Adipose tissue (tissue), 3 donors: ENCODE measurements at places on chromosomes 12 and 14. TPM values are rescaled to one million over a fixed set of nuclear protein-coding genes. Genes with fewer than 3 reads are reported as not detected.

Gene HCFC2
- 5.8 TPM for polyA plus RNA-seq

Gene TTC9
- 0.56 TPM for polyA plus RNA-seq

Gene IFNG-AS1
- not detected for polyA plus RNA-seq

Gene GPATCH2L
- polyA plus RNA-seq = 5.6 TPM

Gene HOXC12
- polyA plus RNA-seq = not detected

Gene RAB3IP
- 1.9 TPM for polyA plus RNA-seq

Gene RAPGEF3
- polyA plus RNA-seq = 239 TPM

Gene VWF
- polyA plus RNA-seq = 130 TPM

Gene TEX52
- polyA plus RNA-seq = not detected

Gene PLEK2
- polyA plus RNA-seq = 1.8 TPM

Gene C12orf54
- not detected for polyA plus RNA-seq

Gene WASHC3
- 64.1 TPM for polyA plus RNA-seq

Gene LBHD2
- polyA plus RNA-seq = 1.2 TPM

Gene PCNX4
- polyA plus RNA-seq = 10.0 TPM

Gene C14orf180
- 9.5 TPM for polyA plus RNA-seq

Gene GUCY2C
- not detected for polyA plus RNA-seq

Gene RNF31
- polyA plus RNA-seq = 36.9 TPM

Gene KLRG1
- polyA plus RNA-seq = 4.2 TPM

Gene KRT6A
- polyA plus RNA-seq = not detected

Gene HOXC4
- polyA plus RNA-seq = 5.6 TPM

Gene IAPP
- polyA plus RNA-seq = 126 TPM

Gene CD27
- polyA plus RNA-seq = 0.82 TPM

Gene FAM186B
- 1.7 TPM for polyA plus RNA-seq

Gene OR4N2
- polyA plus RNA-seq = not detected

Gene PEBP1
- polyA plus RNA-seq = 331 TPM

Gene NPFF
- 2.6 TPM for polyA plus RNA-seq

Gene GPR137C
- polyA plus RNA-seq = 0.45 TPM

Gene MOAP1
- 14.7 TPM for polyA plus RNA-seq

Gene RBP5
- 2.5 TPM for polyA plus RNA-seq

Gene SNRNP35
- 10.5 TPM for polyA plus RNA-seq

Gene IQSEC3
- polyA plus RNA-seq = 5.2 TPM

Gene KHNYN
- 17.9 TPM for polyA plus RNA-seq

Gene VPS29
- 64.0 TPM for polyA plus RNA-seq

Gene CACNA2D4
- 2.0 TPM for polyA plus RNA-seq

Gene PARPBP
- 1.1 TPM for polyA plus RNA-seq

Gene LTB4R
- 6.2 TPM for polyA plus RNA-seq

Gene TMEM63C
- polyA plus RNA-seq = 0.12 TPM

Gene GPRC5D
- polyA plus RNA-seq = not detected

Gene ACRBP
- polyA plus RNA-seq = 0.74 TPM

Gene DACT1
- polyA plus RNA-seq = 5.3 TPM

Gene MIP
- 0.16 TPM for polyA plus RNA-seq

Gene HSPA2
- polyA plus RNA-seq = 7.3 TPM

Gene PLA2G1B
- 11.8 TPM for polyA plus RNA-seq

Gene LRTM2
- not detected for polyA plus RNA-seq

Gene GALNT6
- polyA plus RNA-seq = 1.7 TPM

Gene PRB2
- polyA plus RNA-seq = not detected

Gene TSPAN11
- polyA plus RNA-seq = 1.8 TPM
